ENCODE measurements at places on chromosomes 4 and X.

- DNase-seq = no peak
Measured at GRCh38 chr4:48596336-48596735, 106.3 kb downstream of the ZAR1 start.

GRCh38 chrX:101931136-101931487 lies 715 bp downstream of the ZMAT1 start:
- DNase-seq = no peak

- DNase-seq = no peak
Measured at GRCh38 chr4:22477136-22477812, 38.6 kb downstream of the ADGRA3 start.

GRCh38 chr4:48578132-48578968 lies 88.3 kb downstream of the ZAR1 start:
- DNase-seq = no peak

GRCh38 chr4:127788517-127788916 lies 6.4 kb downstream of the HSPA4L start:
- no peak for DNase-seq

DNA sequence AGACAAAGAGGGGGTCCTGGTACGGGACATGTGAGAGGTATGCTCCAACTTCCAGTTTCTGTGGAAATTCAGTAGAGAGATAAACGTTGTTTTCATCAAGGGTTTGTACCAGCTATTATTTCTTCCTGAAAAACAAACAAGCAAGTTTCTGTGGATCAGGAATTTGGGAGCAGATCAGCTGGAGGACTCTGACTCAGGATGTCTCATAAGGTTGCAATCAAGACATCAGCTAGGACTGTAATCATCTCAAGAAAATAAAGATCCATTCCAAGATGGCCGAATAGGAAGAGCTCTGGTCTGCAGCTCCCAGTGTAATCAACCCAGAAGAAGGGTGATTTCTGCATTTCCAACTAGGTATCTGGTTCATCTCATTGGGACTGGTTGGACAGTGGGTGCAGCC lies 23.5 kb upstream of the NFKB1 start:
- DNase-seq = no peak

DNA sequence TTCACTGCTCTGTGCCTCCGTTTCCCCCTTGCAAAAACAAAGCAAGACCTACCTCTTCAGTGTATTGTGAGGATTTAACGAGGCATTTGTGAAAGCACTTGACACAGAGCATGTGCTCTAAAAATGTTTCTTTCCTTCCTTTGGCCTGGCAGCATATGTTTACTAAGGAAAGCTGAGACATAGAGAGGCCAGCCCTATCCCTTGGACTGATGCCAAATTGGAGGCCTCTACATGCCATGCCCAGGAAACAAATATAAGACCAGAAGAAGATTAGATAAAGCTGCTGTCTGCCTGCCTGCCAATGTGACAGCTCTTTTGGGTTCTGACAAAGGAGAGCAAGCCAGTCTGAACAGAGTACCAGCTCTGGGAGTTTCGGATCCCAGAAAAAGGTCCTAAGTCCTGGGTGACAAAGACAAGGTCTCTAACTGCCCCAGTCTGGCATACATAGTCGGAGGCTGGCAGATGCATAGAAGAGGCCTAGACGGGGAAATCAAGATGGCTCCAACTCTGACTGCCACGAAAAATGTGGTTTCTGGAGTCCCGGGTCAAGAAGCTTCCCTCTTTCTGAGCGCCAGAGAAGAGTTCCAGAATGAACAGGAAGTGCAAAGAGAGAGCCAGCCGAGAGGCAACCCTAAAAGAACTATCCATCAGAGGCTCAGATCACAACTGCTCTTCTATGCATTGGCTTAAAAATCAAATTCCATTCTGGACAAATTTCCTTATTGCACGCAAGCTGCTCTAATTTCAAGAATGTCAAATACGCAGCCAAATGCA lies 25.8 kb downstream of the OTUD6A start:
- DNase-seq = no peak

- no peak for DNase-seq
Measured at GRCh38 chr4:182898479-182898799, 18.7 kb downstream of the DCTD start.

DNA sequence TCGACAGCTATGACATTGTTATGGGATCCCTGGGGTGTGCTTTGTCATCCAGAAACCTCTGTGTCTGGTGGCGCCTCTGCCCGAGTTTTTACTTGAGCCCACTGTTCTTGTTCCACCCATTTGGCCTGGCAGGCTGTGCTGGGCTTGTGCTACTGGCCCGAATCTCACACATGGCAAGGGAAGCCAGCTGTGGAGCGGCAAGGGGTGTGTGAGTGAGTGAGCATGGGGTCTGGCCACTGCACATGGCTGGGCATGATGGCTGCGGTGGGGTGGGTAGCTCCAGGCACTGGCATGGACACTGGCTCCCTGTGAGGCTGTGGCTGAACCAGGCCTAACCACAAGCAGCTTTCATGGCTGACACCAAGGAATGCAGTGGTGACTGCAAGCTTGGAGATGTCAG lies 89.2 kb downstream of the DACH2 start:
- DNase-seq = no peak

- no peak for DNase-seq
Measured at GRCh38 chr4:15293711-15294110, 134.1 kb upstream of the C1QTNF7 start.

DNA sequence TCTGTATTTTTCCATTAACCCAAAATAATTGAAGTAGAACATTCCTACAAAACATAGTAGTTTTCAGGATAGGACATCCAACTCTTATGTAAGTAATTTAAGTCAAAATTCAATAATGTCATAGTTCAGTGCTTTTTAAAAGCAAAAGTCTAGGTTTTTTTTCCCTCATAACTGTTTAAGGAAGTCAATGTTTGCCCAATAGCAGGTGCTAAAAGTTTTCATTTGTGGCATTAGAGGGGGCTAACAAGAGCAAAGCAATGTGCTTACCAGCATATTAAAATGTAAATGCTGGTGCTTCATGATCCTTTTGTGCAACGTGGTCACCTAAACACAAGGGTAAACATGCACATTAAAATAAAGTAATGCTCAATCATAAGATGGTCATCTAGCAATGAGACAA lies 155.2 kb upstream of the PPP1R2C start:
- DNase-seq = no peak

GRCh38 chrX:57573754-57574153 lies 18.1 kb upstream of the ZXDB start:
- DNase-seq = no peak

DNA sequence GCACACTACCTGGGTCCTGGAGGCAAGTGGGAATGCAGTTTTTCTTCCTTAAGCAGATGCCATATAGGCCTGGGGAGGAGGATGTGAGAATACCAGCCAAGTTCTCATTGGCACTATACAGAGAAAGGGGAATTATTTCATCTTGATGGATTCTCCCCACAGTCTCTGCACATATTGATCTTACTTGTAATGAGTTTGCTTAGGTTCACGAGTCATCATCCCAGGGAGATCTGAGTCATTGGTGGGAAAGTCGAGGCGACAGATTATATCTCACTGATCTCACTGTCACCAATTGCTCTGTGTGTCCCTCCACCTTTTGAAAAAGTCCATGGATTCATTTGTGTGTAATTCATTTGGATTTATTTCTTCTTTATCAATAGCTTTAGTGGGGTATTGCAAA lies 156.8 kb downstream of the AR start:
- no peak for DNase-seq

- DNase-seq = no peak
Measured at GRCh38 chr4:41442810-41443209, 95.1 kb upstream of the LIMCH1 start.

DNA sequence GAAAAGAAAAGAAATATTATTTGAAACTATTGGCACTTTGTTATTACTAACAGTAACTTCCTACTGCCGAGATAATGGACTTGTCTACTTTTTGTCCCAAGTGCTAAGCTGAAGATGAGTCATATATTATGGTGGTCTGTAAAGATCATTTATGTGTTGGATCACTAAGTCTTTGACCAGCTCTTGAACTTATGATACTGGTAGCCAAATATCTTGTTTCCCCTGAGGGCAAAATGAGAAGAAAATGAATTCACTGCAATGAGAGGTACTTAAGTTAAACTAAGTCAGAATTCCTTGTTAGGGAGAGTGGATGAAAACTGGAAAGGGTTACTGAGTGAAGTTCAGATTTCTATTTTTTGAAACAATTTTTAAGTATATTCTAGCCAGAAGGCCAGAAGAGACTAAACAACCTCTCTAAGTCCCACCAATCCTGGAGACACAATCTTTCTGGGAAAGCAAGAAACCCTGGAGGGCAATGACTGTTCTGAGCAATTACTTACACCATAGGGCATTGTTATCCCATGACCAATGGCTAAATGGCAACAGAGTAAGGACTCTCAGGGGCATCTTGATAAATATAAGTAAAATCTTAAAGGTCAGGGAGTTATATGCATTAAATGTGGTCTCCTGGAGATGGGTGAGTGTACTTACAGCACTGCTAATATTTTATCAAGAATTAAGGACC lies 287.7 kb downstream of the STIM2 start:
- DNase-seq = no peak

GRCh38 chr4:125940426-125940825 lies 625.7 kb downstream of the FAT4 start:
- no peak for DNase-seq

DNA sequence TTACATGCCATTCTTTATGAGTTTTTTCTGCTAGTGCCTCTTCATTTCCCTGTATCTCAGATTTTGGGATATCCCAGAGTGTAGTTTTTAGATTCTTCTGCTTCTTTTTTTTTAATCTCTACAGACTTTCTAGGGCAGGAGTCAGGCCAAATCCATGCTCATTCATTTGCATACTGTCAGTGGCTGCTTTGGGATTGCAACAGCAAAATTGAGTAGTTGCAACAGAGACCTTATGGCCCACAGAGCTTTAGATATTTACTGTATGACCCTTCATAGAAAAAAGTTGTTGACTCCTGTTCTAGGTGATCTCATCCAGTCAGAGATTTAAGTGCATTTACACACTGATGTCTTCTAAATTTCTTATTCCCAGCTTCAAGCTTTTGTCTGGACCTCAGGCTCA lies 35.3 kb downstream of the ARFIP1 start:
- no peak for DNase-seq

GRCh38 chr4:137125011-137125410 lies 407.3 kb downstream of the PCDH18 start:
- DNase-seq = no peak

DNA sequence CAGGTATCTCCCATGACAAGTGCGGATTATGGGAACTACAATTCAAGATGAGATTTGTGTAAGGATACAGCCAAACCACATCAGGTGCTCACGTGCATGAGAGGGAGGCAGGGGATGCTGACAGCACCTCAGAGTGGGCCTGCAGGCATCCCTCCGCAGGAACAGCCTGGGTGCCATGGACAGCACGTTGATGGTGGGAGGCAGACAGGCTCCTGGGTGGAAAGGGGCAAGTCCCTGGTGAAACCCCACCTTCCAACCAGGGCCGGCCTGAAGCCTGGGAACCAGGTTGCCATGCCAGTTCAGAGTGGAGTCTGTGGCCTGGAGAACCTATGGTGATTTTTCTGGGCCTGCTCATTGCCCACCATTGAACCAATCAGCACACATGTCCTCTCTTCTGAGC lies 1469.6 kb downstream of the PCDH7 start:
- DNase-seq = no peak

DNA sequence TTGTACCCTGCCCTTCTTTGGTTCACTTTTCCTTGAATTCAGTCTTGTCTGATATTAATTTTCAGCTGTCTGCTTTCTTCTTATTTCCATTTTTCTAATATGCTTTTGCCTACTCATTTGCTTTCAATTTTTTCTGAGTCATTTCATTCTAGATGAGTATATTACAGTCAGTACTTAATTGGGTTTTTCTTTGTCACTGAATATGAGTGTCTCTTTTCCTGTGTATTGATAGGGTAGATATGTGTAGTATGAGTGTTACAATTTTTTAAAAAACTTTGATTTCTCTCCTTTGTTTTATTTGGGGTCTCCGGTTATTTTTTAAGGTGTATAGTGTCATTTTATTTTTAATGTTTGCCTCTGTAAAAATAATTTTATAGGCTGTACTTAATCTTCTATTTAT lies 222.2 kb downstream of the IDS start:
- DNase-seq = no peak

- no peak for DNase-seq
Measured at GRCh38 chr4:121485190-121485804, 104.5 kb upstream of the QRFPR start.

GRCh38 chr4:48315728-48316630 lies 25.4 kb upstream of the SLAIN2 start:
- DNase-seq = no peak

DNA sequence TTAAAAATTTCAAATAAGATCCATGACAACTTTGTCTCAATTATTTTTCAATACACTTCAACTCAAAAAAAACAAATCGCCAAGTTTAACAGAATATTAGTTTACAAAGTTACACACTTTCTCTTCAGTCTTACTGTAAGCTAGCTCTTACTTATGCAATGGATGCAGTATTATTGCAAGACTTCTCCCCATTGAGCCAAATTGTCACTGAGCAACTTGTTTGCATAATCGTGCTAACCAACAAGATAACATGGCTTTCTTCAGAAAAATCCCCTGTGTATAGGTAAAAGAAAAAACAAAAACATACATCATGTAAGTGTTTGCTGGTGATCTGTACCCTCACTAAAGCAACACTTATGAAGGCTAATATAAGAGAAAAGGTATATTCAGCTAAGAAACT lies 18.9 kb downstream of the DNAJB14 start:
- DNase-seq = no peak

DNA sequence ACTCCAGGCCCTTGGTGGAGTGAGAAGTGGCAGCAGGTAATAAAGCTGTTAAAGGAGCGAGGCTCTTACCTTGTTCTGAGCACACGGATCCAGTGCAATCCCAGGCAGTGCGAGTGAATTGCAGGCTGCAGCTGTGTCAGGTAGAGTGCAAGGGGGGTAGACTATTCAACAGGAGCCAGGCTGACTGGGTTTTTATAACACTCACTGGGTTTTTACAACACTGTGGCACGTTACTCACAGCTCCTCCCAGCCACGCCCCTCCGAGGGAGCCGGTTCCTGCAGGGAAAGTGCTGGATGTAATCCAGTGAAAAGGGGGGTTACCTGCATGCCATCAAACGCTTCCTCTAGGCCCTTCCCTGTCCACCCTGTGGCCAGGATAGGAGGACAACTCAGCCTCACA lies 358 bp downstream of the FGFBP1 start:
- DNase-seq = no peak

- no peak for DNase-seq
Measured at GRCh38 chrX:124440695-124441094, 94.3 kb downstream of the SH2D1A start.

DNA sequence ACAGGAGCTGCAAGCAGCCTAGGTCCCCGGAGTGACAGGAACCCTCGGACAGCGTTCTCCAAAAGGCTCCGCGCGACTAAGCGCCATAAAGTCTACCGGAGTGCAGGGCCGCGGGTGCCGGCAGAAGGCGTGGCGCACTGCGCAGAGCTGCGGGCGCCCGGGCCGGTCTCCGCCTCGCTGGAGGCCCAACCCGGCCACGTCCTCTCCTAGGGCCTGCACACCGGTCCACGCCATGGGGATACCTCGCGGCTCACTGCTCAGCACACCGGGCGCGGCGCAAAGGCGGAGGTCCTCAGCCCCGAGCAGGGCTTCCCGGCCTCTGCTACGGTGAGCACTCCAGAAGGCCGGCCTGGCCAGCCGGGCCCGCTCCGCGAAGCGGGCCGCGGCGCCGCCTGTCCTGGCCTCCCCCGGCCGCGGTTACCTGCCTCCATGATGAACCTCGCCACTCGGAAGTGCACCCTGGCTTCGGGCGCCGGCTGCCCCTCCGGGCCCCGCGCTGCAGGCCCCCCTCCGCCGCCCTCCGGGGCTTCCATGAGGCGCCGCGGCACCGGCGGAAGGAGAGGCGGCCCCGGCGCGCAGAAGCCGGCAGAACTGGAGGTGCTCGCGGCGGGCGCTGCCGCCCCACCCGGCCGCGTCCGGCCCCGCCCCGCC lies at the start of gene CCNQ:
TSS of gene CCNQ (minus strand) at position 599 of the 651 bp plus-strand sequence. CDS start at position 533, 66 bp downstream.
- DNase-seq = no peak

Data from stimulated activated CD8-positive, alpha-beta memory T cell treated with anti-CD3 and anti-CD28 coated beads, Interleukin-2, amount 100 ng/mL, for 48 hours (primary cell).